ENCODE measurements at places on chromosomes 6 and 20. TPM values are rescaled to one million over a fixed set of nuclear protein-coding genes. Genes with fewer than 3 reads are reported as not detected.

Gene CLDN20
- not detected for polyA plus RNA-seq

GRCh38 chr20:23206995-23207394 lies 120.9 kb upstream of the CD93 start:
- no peak overlapping the region for H3K27ac ChIP-seq
- H3K4me3 ChIP-seq = no peak overlapping the region
- no peaks in the 10 kb centered on the region for H3K27me3 ChIP-seq
- peaks cover 15% of the 10 kb centered on the region for H3K4me1 ChIP-seq
- no peak for DNase-seq

DNA sequence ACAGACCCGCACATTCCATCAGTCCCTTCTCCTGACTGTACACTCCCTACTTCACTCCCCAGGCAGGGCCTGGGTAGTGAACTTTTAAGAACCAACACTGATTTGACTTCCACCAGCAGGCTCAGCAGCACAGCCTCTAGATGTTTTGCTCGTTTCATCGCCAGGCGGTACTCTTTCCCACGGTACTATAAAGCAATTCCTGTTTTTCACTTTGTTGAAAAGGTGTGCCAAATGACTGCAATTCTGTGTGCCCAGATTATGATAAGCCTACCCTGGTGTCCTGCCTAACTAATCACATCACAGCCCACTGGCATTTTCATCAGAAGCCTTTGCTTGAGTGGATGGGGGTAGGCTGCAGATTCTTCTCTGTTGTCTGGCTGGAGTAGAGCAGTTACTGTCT lies 12.9 kb upstream of the WTAP start:
- no peak for DNase-seq
- no peak overlapping the region for H3K27ac ChIP-seq
- H3K4me1 ChIP-seq = peaks cover 7% of the 10 kb centered on the region

DNA sequence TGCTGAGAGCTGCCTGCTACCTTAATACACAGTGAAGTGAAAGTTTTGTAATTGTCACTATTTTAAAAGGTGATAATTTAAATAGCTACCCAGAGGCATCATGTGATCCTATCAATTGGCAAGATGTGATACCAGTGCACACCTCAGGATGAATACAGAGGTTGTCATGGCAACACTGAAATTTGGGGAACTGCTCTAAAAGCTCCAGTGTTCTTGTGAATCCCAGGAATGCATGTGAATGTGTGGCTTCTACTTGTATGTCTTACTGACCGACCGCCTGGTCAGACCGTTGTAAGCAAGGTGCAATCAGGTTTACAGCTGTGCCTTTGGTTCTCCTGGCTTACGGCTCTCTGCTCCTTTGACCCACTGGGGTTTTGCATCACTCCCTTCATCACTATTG lies 146.3 kb upstream of the GJE1 start:
- DNase-seq = no peak
- H3K36me3 ChIP-seq = no peaks in the 10 kb centered on the region
- H3K4me1 ChIP-seq = no peaks in the 10 kb centered on the region
- H3K27me3 ChIP-seq = no peaks in the 10 kb centered on the region
- no peak overlapping the region for H3K27ac ChIP-seq

GRCh38 chr6:82651845-82652335 lies 288.3 kb downstream of the TPBG start:
- no peak overlapping the region for H3K27ac ChIP-seq
- no peaks in the 10 kb centered on the region for H3K4me1 ChIP-seq
- H3K27me3 ChIP-seq = no peaks in the 10 kb centered on the region
- no peaks in the 10 kb centered on the region for H3K36me3 ChIP-seq
- DNase-seq = no peak

DNA sequence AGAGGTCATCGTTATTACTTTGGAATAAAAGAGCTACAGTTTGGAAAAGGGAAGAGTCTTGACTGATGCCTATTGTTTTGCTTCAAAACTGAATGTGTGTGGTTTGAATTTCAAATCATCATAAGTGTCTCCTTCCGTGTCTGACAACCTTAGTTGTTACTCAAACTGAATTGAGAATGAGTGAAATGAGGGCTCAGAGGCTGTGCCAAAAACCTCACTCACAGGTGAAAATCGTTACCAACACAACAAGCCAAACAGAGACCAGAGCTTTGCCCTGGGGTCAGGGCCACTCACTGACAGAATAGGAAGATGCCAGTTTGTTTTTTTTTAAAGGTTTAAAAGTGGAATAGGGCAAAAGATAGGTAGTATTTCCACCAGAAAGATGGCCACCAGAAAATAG lies 15.2 kb upstream of the SIRT5 start:
- H3K36me3 ChIP-seq = no peaks in the 10 kb centered on the region
- no peaks in the 10 kb centered on the region for H3K4me1 ChIP-seq
- DNase-seq = no peak
- no peaks in the 10 kb centered on the region for H3K27me3 ChIP-seq
